Activated CD4-positive, alpha-beta memory T cell treated with anti-CD3 and anti-CD28 coated beads for 36 hours (primary cell): ENCODE measurements at places on chromosomes 2 and 18.

DNA sequence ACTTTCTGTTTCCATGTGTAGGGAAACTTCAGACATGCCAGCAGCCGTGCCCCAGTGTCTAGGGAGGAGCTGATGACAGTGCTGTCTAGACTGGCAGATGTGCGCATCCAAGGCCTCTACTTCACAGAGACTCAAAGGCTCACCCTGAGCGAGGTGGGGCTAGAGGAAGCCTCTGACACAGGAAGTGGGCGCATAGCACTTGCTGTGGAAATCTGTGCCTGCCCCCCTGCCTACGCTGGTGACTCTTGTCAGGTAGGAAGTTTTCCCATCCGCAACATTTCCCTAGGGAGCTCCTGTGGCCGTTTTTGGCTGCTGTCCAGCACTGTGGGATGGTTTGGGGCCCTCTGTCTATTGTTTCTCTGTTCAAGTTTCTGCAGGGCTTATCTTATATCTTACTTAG lies 143.1 kb upstream of the TTC39C start:
- DNase-seq, result peak; percentile 62

GRCh38 chr2:239316562-239317465 lies 84.0 kb downstream of the HDAC4 start:
- DNase-seq, result no peak

DNA sequence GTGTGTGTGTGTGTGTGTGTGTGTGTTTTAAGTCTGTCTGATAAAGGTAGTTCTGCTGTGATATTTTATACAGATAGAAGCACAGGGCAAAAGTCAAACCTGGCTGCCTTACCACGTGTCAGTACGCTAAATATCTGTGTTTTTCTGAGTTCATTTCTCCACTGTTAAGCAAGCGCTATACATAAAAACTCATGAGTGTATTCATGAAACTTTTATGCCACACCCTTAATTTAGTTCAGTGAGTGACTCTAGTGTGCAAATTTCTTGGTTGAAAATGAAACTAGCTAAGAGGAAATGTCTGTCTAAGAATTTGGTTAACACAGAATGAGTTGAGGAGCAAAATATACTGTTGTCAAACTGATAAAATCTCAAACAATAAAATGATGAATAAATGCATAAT lies 11.2 kb downstream of the CASP10 start:
- DNase-seq, result no peak

GRCh38 chr2:15780912-15781574 lies 159.3 kb upstream of the MYCN start:
- no peak for DNase-seq

DNA sequence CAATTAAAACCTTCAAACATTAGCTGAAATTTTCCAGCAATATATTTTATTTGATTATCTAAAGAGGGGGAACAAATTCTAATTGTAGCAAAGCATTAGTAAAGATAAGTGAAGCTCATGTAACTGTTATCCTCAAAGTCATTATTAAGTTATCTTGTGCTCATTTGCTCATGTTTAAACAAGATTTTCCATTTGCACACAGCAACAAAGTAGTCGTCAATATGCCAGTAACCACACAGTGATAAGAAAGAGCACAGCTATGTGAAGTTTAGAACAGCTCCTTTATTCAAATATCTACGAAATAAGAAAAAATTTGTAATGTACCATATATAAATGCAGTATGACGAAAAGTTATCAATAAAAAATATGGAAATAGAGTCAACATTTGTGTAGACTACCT lies 159.5 kb downstream of the ERBB4 start:
- DNase-seq, result no peak

DNA sequence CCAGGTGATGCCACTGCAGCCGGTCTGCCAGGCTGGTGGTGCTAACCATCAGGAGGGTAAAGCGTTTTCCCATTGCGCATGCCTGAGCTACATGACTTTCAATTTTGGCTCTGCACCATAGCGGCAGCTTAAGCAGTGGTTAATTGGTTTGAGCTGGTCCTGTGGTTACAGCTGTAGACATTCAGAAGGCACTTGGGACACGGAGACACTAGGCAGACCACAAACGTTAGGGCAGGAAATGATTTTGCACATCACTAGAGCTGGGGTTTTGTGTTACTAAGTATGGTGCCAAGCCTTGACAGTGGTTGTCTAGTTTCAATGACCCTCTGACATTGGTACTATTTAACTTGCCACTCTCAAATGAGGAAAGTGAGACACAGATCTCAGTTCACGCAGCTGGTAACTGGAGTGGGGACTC lies 28.9 kb upstream of the CNOT11 start:
- peak; percentile 69 for DNase-seq

GRCh38 chr2:161486111-161486510 lies 70.0 kb downstream of the TBR1 start:
- DNase-seq, result no peak

DNA sequence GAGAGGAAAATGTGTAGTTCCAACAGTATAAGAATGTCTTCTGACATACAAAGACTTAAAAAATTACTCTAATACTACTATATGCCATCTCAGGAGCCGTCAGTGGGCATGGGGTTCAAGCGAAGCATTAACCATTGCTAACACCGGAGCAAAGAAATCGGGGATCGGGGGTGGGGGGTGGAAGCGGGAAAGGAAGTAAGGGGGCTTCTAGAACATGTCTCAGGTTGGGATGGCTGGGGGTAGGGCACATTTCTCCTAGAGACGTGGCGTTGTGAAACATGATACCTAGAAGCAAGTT lies 702 bp downstream of the LMAN1 start:
- no peak for DNase-seq

- DNase-seq, result no peak
Measured at GRCh38 chr2:105814291-105814940, 69.7 kb downstream of the NCK2 start.

- peak; percentile 51 for DNase-seq
Measured at GRCh38 chr2:61537277-61537949, 743 bp downstream of the XPO1 start.

- peak; percentile 6 for DNase-seq
Measured at GRCh38 chr2:239719791-239720360, 305.3 kb downstream of the NDUFA10 start.

DNA sequence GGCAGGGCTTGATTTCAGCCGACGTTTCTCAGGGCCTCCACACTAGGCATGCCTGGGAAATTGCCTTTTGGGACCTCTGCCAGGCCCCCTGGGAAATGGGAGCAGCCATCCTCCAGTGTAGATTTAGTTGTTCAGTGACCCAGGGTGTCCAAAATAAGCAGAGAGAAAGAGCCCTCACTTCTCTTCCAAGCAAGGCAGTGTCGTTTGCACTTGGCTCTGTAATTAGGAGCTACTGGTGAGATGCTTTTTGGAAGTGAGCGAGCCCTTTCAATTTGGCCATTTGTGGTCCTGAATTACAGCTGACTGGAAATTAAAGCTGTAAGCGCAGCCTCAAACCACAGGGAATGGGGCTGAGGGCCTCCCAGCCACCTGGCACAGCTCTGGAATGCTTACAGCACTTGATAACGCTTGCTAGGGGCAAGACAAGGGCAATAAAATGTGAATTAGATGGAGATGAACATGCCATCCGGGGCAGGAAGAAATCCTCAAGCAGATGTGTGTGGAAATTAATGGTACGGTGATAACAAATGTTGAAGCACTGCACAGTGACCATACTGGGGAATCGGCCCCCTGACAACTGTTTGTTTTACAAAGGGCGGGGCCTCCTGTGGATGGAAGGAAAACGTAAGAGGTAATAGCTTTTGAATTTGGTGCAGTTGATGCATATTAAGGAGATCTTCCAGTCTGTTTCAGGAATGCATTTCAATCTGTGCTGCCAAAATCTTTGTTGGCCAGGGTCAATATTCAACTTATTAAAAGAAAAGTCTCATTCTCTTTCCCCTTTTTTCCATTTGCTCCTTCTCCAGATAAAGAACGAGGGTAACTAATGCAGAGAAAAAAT lies 173.1 kb downstream of the UXS1 start:
- DNase-seq, result no peak

- DNase-seq, result no peak
Measured at GRCh38 chr2:58740426-58740825, 499.3 kb upstream of the FANCL start.

- DNase-seq, result peak; percentile 61
Measured at GRCh38 chr2:191617575-191617974, 60.4 kb upstream of the NABP1 start.

DNA sequence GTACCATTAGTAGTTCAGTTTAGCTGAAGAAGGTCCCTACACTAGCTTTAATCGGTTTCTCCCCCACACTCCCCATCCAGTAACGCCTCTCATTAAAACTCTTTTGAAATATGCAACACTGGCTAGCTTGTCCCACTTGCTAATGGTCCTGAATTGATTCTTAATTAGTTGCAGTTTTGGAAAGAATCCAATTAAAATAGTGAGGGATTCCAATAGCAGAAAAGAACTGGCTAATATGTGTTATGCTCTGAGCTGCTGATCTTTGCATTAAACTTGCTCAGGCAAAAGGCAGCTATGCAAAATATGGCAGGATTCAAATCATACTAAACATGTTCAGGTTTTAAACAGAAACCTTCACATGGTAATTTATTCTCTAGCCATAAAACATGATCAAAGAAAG lies 252.5 kb upstream of the HNRNPA3 start:
- no peak for DNase-seq

DNA sequence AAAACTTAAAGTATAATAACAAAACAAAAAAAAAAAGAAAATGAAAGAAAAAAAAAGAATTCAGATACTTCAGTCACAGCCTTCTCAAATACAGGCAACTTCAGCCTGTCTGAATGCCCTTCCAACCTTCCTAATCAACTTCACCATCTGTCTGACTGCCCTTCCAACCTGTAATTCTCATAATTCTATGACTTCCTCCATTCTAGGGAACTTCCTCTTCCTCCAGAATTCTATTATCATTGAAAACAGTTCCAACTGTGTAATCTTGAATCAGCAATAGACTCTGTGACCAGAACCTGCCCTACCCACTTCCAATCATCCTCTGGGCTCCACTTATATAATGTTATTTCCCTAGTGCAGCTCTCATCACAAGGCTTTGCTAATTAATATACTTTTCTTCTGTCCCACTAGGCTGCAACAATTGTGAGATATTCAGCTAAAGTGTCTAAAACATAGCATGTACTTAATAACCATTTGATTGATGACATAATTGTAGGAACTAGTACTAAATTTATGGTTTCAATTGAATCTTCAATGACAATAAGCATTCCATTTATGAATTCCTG lies 127.3 kb downstream of the UPP2 start:
- no peak for DNase-seq
